Vagina (tissue), 2 donors: ENCODE measurements at places on chromosomes 5 and 9.
A peak's percentile ranks its signal among the peaks of the same experiment; 100 is the strongest.

- DNase-seq: no peak
- peak overlapping the region; percentile 42 for H3K27ac ChIP-seq
- H3K4me1 ChIP-seq: no peaks in the 10 kb centered on the region
- no peaks in the 10 kb centered on the region for H3K27me3 ChIP-seq
These were observed 15.3 kb upstream of the RPL26L1 start for GRCh38 chr5:172943906-172944305.

- DNase-seq: no peak
- peaks cover 8% of the 10 kb centered on the region for H3K4me1 ChIP-seq
- H3K36me3 ChIP-seq: no peaks in the 10 kb centered on the region
- H3K27ac ChIP-seq: no peak overlapping the region
- no peak overlapping the region for H3K4me3 ChIP-seq
These were observed 247.5 kb downstream of the ARRDC3 start for GRCh38 chr5:91135475-91136248.

- no peak overlapping the region for H3K27ac ChIP-seq
- no peak overlapping the region for H3K4me3 ChIP-seq
These were observed 1124.6 kb upstream of the ACO1 start for GRCh38 chr9:31259824-31260223.

- no peak overlapping the region for H3K27ac ChIP-seq
- no peak for DNase-seq
- H3K4me3 ChIP-seq: no peak overlapping the region
- no peaks in the 10 kb centered on the region for H3K4me1 ChIP-seq
- no peaks in the 10 kb centered on the region for H3K36me3 ChIP-seq
These were observed 380.9 kb upstream of the MEF2C start for GRCh38 chr5:89263846-89264245.

- no peak overlapping the region for H3K27ac ChIP-seq
- no peaks in the 10 kb centered on the region for H3K27me3 ChIP-seq
- H3K4me3 ChIP-seq: no peak overlapping the region
- peaks cover 41% of the 10 kb centered on the region for H3K4me1 ChIP-seq
- no peak for DNase-seq
- no peaks in the 10 kb centered on the region for H3K36me3 ChIP-seq
These were observed 147.6 kb downstream of the ROR2 start for GRCh38 chr9:91802391-91802790.

GRCh38 chr5:66074901-66075300 is 69.2 kb upstream of the SREK1 start:
- H3K27ac ChIP-seq: no peak overlapping the region
- H3K4me3 ChIP-seq: no peak overlapping the region
- H3K27me3 ChIP-seq: no peaks in the 10 kb centered on the region
- no peak for DNase-seq
- peaks cover 14% of the 10 kb centered on the region for H3K36me3 ChIP-seq

DNA sequence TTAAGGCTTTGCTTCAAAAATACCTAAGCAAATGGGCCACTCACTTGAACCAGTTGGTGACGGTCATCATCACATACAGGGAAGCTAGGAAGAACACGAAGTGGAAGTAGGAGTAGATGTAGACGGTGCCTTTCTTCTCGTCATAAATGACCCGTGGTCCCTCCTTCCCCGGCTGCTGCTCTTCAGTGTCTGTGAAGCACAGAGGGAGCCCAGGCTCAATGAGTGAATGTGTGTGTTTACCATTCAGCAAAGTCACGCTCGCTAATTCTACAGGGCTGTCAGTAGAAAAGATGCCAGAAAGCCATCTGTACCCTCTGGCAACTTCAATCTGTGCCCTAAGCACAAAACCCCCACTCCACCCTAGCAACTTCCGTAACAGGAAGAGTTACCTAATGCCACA is 109.8 kb downstream of the SERINC5 start:
- H3K4me1 ChIP-seq: peaks cover 15% of the 10 kb centered on the region
- H3K36me3 ChIP-seq: peaks cover 39% of the 10 kb centered on the region
- no peak overlapping the region for H3K4me3 ChIP-seq
- DNase-seq: no peak
- no peaks in the 10 kb centered on the region for H3K27me3 ChIP-seq

DNA sequence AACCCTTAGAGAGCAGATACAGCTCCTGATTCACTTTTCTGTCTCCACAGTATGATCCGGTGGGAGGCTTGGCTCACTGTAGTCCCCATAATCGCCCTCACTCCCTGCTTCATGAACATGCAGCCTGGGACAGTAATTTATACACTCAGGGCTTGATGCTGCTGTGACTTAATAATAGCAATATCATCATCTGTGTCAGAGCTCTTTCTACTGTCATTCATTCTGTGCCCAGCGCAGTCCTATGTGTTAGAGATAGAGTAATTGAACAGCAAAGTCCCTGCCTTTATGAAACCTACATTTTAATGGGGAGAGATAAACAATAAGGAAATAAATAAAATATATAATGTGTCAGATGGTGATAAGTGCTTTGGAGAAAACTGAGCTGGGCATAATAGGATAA is 2.8 kb upstream of the HEMGN start:
- no peaks in the 10 kb centered on the region for H3K36me3 ChIP-seq
- H3K4me1 ChIP-seq: no peaks in the 10 kb centered on the region
- DNase-seq: no peak
- H3K4me3 ChIP-seq: no peak overlapping the region
- no peaks in the 10 kb centered on the region for H3K27me3 ChIP-seq

- H3K27ac ChIP-seq: no peak overlapping the region
- no peak for DNase-seq
- no peaks in the 10 kb centered on the region for H3K27me3 ChIP-seq
- H3K36me3 ChIP-seq: no peaks in the 10 kb centered on the region
- H3K4me3 ChIP-seq: no peak overlapping the region
These were observed 7.0 kb downstream of the GFI1B start for GRCh38 chr9:132985489-132985888.
